ENCODE measurements at places on chromosomes 2 and 18.

DNA sequence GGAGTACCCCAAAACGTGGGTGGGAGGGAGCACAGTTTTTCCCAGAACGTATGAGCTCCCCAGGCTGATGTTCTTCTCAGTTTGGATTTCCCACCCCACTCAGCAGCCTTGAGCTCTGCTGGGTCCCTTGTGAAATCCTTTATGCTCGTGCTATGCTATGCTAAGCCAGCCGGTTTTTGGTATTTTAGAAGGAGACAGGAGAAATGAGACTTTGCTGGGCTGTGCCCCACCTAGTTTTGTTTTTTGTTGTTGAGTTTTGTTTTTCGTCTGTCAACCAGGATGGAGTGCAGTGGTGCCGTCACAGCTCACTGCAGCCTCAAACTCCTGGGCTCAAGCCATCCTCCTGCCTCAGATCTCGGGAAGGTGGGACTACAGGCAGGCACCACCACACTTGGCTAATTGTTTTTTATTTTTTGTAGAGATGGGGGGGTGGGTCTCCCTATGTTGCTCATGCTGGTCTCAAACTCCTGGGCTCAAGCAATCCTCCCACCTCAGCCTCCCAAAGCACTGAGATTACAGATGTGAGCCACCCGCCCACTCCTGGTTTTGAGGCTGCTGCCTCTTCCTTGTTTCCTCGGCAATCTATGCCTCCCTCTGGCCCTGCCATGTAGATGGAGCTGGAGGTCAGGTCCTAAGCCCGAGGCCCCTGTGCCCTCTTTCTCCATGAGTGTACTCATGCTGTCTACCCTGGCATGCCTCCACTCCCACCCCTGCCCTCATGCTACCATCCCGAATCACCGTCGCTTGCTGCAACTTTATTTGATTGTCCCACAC, 17.5 kb upstream of the MGAT4A start:
- no peak for DNase-seq

- DNase-seq: no peak
Measured at GRCh38 chr2:157803952-157804351, 72.2 kb downstream of the ACVR1 start.

GRCh38 chr18:53909668-53910067, 314.8 kb downstream of the MBD2 start:
- DNase-seq: no peak

DNA sequence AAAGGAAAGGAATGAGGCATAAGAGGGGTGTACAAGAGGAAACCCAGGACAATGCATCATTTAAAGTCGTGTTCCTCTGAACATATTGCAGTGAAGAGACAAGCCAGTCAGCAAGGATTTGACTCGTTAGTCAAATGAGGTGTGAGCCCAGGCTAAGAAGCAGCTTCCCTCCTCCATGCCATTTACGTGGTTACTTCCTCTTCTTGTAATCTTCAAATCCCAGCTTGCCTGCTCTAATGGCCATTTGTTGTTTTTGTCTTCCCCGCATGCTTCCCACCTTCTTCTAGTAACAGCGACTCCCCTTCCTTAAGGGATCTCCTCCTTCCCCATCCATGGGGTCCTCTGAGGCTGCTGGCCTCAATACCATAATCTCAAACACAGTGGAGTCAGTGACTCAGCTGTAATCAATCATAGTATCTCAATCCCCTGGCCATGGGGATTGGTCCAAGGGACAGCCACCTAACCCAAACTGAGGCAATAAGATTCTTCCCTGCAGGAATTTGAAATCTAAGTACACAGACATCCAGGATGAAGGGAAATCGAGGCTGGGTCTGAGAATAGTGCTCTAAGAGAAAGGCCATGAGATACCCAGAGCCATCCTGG, 37.6 kb downstream of the SLC14A1 start:
- no peak for DNase-seq

DNA sequence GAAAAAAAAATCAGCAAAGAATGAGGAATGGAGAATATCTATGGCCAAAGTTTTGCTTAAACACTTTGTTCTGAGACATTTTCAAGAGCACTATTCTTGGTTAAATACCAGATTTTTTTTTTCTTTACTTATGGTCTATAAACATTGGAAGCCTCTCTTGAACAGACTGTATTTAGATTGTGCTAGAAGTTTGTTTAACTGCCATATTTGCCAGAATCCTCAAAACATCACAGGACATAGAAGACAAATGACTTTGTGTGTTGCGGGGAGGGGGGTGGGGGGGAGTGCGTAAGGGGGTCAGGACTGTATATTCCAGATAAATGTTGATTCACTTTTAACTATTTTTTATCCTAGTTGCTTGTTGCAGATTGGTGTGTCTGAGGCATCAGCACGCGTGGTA, 262.0 kb downstream of the MEIS1 start:
- no peak for DNase-seq

- no peak for DNase-seq
Measured at GRCh38 chr2:66110608-66111007, 324.3 kb upstream of the MEIS1 start.

DNA sequence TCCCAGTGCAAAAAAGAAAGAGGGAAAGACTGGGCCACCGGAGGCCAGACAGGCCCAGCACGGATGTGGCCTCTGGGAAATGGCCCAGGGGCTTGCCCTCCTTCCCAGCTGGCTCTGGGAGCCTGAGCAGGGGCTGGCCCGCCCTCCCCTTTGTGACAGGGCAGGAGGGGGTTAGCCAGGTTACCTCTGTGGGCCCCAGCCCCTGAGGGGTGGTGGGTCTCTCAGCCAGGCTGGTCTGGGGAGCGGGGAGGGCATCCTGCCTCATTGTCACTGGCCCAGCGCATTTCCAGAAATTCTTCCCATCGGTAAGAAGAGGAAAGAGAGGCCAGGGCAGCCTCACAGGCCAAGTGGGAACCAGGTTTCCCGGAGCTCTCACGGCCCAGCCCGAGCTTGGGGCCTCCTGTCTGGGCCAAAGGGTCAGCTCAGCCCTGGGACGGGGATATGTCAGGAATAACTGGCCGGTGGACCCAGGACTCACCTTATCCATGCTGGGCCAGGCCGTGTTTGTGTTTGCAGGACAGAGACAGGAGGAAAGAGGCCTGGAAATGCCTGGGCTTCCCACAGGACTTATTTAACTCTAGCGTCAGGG, 182.2 kb downstream of the ZFP36L2 start:
- DNase-seq: no peak

- DNase-seq: no peak
Measured at GRCh38 chr2:20169796-20170703, 54.9 kb downstream of the SDC1 start.

DNA sequence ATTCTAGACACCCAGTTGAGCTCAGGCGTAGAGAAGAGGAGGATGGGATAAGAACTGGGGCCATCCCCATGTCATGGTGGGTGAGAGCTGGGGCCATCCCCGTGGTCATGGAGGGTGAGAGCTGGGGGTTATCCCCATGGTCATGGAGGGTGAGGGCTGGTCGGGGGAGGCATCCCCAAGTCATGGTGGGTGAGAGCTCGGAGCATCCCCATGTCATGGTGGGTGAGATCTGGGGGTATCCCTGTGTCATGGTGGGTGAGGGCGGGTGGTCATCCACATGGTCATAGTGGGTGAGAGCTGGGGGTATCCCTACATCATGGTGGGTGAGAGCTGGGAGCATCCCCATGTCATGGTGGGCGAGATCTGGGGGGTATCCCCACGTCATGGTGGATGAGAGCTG, 52.5 kb downstream of the IL1RL2 start:
- DNase-seq: no peak

DNA sequence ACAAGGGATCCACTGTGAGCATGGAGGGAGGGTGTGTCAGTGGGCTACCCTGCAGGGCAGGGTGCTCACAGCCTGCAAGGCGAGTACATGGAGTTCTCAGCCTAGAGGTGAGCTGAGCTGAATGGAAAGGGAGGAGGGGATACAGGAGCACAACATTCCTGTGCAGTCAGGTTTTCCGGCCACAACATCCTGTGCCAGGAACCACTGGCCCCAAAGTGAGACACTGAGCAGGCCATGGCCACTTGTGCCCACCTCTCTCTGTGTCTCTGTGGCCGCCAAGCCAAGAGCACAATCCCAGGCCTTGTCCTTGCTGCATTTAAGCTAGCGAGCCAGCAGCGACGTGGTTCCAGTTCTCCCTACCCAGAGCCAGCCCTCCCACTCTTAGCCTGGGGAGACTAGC, 6.1 kb downstream of the DOK1 start:
- DNase-seq: no peak

DNA sequence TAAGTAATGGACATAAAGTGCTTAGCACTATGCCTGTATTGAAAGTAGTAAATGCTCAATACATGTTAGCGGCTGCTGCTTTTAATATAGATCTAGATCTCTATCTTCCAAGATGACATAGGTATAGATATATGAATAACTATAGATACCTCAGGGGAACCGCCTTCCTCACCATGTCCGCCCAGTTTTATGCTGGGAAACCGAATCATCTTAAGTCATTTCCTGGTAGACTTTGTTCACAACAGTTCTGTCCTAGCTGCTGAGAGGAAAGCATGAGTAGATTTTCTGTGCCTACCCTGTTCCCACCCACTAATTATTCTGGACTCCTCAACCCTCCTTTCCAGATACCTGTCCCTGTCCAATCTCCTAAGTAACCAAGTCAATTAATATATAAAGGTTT, 21.6 kb upstream of the ITM2C start:
- no peak for DNase-seq
